HEK293T (cell line): ENCODE measurements at places on chromosomes 11 and 22.

DNA sequence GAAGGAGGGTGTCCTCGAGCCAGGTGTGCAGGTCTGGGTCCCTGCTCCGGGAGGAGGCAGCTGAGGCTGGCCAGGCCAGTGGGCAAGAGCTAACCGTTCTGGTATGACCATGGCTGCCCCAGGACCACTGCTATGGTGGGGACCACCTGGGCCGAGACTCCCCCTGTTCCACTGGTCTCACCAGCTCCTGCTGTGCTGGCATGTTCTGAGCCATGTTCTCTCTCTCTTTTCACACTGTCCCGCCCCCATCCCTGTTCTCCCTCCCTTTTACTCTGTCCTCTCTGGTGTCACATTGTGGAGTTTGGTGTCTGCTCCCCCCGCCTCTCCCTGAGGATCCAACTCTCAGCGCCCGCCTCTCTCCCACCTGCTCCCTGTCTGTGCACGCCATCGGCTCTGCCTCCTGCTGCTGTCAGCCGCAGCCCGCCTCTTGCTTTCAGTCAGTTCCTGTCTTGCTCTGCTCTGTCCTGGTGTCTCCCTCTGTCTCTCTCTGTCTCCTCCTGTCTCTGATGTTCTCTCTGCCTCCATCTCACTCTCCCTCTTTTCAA is 66.4 kb downstream of the LRRC32 start:
- DNase-seq, result no peak

DNA sequence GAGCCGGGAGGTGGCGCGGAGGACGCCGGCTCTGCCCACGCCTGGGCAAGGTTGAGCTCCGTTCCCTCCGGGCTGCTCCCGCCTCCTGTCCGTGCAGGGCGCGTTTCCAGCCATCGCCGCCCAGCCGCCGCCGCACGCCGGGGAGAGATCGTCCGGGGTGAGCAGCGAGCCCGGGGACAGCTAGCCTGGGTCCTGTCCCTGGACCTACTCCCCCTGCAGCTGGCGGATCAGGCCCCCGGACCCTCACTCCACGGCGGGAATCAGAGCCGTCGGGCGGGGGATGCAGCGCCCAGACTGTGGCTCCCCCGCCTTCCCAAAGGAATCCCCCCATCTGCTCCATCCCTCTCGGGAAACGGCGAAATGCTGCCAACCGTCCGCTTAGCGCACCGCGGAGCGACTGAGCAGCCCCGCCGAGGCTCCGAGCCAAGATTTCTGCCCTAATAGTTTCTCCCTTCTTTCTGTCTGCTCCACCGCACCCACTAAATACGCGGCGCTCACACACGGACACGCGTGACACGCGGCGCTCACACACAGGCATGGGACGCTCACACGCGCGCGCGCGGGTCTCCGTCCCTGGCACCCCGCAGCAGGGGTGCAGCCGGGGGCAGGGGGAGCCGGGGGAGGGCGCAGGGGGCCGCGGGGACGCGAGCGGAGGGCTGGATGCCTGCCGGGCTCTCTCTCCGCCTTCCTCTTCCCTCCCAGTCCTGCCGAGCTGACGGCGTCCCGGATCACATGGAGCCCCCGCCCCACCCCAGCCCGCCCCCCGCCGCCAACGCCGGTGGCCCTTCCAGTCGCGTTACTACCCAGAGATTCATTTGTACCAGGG is at the start of gene KCNJ5:
KCNJ5 (plus strand) TSS at position 814 of the 826 bp plus-strand sequence. CDS start 19,918 bp downstream, outside the sequence.
- DNase-seq, result peak; percentile 45

- DNase-seq, result no peak
These were observed 13.2 kb downstream of the A4GALT start for GRCh38 chr22:42707496-42707895.

GRCh38 chr22:48624401-48624800 is 1203.3 kb downstream of the BRD1 start:
- no peak for DNase-seq

DNA sequence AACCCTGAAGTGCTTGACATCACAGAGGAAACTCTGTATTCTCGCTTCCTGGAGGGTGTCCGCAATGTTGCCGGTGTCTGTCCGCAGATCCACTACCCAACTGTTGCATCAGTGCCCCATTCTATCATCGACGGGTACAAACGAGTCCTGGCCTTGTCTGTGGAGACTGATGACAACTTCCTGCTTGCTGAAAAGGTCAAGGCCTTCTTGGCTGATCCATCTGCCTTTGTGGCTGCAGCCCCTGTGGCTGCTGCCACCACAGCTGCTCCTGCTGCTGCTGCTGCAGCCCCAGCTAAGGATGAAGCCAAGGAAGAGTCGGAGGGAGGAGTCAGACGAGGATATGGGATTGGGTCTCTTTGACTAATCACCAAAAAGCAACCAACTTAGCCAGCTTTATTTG is 42.9 kb upstream of the DAGLA start:
- no peak for DNase-seq

- DNase-seq, result no peak
These were observed 135.4 kb downstream of the CCDC81 start for GRCh38 chr11:86510097-86510496.

DNA sequence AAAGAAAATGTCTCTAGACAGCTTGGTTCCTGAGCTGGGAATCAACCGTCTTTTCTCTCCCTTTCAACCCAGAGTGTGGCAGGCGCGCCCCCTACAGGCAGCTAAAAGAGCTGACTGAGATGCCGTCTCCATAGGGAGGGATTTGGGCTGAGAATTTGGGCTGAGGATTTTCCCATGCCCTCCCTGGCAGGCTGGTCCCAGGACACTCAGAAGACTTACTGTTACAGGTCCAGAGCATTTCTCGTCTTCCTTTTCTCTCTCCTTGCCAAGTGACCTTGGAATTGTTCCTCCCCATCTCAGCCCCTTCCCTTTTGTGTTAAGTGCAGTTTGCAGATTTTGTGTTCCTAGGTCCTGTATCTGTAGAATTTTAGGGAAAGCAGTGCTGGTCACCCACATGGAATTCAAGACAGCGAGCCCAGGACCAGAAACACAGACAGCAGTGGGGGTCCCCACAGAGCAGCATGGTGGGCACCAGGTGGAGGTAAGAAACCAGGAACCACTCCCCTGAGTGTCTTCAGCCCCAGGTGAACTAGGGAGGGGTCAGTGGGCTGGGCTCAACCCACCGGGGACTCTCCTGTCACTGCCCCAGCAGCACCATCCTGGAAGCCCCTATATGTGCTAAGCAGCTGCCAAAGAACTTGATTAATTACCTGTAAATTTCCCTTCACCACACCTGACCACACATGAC is 9.9 kb upstream of the IGLL5 start:
- peak; percentile 89 for DNase-seq

DNA sequence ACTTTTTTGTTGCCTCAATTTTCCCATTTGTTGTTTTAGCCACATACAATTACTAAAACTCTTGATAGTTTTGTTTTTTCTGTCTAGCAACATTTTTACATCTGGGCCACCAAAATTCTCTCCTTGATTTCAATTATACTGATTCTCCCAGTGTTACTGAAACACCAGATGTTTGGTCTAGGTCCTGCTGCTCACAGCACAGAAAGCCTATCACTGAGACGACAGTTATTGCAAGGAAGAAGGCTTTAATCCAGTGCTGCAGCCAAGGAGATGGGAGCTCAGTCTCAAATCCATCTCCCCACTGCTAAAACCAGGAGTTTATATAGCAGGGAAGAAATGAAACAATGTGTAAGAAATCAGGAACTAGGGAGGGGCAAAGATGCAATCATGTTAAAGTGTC is 837.7 kb upstream of the CNTN5 start:
- no peak for DNase-seq

GRCh38 chr11:35515224-35515623 is 10.2 kb downstream of the PAMR1 start:
- no peak for DNase-seq

GRCh38 chr11:11170352-11171084 is 182.5 kb downstream of the CSNK2A3 start:
- no peak for DNase-seq

DNA sequence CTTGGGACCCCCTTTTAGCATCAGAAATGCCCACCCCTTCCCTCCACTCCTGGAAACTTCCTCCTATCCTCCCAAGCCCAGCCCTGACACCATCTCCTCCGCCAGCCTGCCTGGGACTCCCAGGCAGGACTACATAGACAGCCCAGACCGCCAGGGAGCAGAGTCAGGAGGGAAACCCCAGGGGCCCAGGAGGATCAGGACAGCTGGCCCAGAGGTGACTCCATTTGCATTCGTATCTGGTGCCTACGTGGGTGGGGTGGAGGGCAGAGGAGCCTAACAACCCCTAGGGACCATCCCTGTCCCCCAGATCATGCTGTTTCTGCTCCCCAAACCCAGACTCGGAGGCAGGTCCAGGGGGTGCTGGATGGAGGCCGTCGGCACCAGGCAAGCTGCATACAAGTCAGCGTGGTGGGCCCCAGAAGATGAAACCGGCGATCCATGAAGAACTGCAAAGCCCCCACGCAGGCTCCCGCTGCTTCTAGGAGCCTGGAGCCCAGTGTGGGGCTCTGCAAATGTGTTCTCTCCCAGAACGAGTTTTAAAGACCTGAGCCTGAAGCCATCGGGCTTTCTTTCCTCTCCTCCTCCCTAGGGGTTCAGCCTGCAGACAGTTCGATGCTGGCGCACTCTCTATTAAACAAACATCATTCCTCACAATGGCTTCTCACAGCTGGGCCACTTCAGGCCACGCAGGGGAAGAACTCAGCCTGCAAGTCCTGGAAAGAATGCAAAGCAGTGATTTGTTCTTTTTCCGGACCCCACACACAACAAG is 1506.8 kb downstream of the BRD1 start:
- no peak for DNase-seq

GRCh38 chr11:77361184-77361583 is 59.7 kb upstream of the GDPD4 start:
- DNase-seq, result no peak

DNA sequence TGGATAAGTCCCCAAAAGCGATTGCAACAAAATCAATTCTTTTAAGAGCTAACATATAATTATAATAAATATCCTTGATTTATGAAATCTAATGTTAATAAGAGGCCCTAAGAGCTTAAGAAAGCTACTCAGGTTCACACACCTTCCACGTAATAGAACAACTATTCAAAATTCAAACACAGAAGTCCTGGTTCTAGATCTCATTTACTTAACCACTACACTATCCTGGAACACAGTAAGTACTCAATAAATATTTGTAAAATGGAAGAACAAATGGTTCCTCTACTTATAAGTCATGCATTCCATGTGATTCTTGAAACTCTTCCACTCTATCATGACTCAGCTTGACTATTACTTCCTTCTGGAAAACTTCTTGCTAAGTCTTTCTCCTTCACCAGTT is 268.2 kb downstream of the FAM181B start:
- DNase-seq, result no peak

DNA sequence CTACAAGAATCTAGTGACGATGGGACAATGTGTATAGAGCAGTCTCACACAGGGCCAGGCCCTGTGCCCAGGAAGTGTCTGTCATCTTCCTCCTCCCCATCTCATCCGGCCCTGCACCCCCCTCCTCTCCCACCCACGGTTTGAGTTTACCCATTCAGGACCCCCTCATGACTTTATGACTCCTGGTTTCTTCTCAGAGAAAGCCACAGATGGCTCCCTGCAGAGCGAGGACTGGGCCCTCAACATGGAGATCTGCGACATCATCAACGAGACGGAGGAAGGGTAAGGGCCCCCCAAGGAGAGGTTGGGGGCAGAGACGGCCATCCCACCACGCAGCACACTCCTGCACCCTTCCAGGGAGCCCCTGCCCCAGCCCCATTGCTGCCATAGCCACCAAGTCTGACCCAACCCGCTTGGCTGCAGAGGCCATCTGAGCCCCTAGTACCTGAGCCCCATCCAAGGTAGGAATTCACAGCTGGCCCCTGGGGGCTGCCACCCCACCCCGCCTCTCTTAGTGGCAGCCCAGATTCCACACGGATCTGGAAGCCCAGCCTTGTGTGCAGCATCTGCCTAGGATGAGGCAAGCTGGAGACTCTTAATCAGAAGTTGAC is 18.1 kb downstream of the TOM1 start:
- DNase-seq, result no peak

GRCh38 chr11:118338637-118339061 is 3.9 kb downstream of the CD3D start:
- DNase-seq, result peak; percentile 42

DNA sequence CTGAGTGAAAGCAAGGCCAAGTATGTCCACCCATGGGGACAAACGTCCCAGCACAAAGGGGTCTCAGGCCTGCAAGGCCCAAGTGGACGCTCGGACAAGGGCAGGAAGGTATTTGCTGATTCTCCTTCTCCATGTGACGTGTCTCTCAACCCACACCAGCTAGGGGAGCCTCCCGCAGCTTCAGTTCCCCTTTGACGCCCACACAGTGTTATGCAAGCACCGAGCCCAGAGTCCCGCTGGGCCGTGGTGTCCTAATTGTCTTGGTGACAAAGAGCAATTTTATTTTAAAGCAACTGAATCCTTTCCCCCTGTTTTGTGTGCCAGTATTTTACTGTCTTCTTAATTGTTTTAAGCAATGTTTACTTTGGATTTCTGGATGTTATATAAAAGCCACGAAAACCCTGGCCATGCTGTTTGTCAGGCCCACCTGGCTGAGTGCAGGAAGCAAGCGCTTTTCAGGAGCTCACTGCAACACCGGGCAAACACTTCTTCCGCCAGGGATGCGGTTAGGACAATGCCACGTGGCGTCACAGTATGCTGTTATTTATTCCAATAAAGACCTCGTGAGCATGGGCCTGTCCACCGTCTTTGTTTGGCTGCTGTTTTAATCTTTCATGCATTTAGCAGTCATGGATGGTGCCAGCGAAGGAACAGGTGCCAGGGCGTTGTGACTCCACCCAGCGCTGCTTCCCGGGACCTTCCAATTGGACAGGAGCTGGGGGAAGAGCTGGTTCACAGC is 8.2 kb upstream of the PARVG start:
- no peak for DNase-seq

DNA sequence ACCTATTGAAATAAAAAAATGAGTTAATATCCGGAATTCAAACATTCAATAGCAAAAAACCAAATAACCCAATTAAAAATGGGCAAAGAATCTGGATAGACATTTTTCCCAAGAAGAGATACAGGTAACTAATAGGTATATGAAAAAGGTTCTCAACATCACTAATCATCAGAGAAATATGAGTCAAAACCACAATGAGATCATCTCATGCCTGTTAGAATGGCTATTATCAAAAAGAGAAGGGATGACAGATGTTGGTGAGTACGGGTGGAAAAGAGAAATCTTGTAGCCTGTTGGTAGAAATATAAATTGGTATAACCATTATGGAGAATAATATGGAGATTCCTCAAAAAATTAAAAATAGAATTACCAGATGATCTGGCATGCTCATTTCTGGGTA is 26.9 kb upstream of the OR6M1 start:
- DNase-seq, result no peak

- DNase-seq, result no peak
These were observed 186.1 kb downstream of the SHANK2 start for GRCh38 chr11:71066311-71066710.

DNA sequence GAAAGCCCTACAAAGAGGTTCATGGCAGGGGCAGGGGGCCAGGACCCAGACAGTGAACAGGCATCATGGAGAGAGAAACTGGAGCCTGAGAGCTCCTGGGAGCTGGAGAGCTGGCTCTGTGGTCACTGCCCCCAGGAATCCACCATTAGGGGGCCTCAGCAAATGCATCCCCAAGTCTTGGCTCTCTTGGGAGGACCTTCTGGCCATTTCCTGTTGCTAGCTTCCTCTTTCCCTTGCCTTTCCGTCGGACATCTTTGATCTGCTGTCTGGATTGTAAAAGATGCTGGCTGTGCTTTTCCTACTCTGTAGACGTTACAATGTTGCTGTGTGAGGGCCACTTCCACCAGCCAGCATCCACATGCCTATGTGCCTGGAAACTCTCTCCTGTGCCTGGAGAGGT is 7.1 kb upstream of the CRYBB2 start:
- DNase-seq, result no peak
